ENCODE measurements at places on chromosomes 4 and X. TPM values are rescaled to one million over a fixed set of nuclear protein-coding genes. Genes with fewer than 3 reads are reported as not detected.

GRCh38 chrX:115581759-115582615 lies 21.0 kb downstream of the PLS3 start:
- no peak for DNase-seq

- DNase-seq = no peak
Observed at GRCh38 chr4:8599657-8600056, 7.1 kb downstream of the CPZ start.

GRCh38 chr4:112564706-112565270 lies 48.8 kb upstream of the NEUROG2 start:
- DNase-seq = no peak

GRCh38 chr4:78689700-78690323 lies 86.3 kb upstream of the BMP2K start:
- no peak for DNase-seq

- no peak for DNase-seq
Observed at GRCh38 chr4:128571747-128572146, 237.8 kb upstream of the JADE1 start.

GRCh38 chr4:40547789-40548132 lies 81.9 kb downstream of the RBM47 start:
- DNase-seq = no peak

DNA sequence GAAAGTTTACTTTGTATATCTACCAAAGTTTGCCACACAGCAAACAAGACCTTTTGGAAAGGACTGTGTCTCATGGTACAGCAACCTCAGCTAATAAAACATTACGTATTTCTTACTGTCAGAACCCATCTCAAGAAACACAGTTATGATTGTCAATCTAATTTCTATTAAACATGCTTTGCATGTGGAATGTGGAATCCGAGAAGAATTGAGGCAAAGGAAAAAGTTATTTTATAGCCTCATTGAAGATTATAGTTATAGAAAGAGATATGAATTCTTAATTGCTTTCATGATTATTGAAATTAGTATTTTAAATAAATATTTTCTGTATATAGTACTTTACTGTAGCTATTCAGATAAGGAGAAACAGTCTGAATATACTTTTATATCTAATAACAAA lies 5.4 kb downstream of the PCDH7 start:
- DNase-seq = no peak

DNA sequence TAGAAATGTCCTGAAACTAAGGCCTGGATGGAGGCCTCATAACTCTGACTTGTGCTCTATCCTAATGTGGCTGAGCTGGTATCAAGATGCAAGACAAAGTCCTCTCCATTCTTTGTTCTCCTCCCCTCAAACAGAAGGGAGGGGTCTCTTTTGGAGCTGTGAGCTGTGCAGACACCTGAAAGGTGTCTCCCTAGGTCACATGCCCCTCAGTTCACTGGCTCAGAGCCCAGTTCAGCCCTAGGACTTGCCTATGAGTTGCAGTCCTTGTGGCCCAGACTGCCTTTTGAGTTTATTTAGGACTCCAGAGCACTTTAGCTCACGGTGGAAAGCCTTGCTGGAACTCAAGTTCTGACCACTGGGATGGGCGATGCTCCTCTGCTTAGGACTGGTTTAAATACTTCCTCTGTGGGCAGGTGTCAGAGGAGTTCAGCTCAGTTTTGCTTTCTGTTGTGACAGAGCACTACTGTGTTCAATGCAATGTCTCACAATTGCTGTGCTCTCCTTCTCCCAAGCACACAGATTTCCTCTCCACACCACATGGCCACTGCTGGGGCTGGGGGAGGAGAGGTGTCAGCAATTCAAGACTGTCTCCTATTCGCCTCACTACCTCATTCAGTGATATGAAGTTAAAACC lies 84.8 kb upstream of the ZNF827 start:
- no peak for DNase-seq

DNA sequence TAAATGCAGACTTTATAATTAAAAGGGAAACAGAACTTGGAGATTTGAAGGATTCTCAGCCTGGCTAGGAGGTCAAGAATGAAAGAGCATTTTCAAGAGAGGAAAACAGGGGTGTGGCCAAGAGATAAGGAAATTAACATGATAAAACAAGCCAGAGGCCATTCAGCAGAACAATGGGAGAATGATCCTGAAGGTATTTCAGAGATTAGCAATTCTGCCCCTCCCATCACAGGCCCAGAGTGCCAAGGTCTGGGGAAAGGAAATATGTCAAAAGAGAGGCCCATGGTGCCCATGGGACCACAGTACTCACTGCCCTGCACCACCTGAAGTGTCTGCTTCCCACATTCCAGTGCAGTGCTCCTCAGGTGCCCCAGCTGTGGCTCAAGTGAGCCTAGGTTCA lies 188.5 kb upstream of the STS start:
- no peak for DNase-seq

DNA sequence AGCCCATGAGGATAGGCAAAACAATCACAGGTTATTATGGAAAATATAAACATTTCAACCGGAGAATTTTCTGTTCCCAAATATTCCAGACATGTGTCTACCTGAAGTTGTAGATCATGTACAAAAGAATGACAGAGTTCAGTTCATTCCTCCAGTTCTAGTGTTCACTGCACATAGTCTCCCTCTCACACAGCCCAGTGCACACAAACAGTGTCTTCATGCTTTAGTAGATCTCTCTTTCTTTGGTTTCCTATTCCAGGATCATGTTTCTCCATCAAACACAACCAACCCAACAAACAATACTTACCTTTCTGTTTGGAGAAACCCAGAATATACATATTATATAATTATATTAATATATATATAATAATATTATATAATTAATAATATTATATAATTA lies 671.9 kb downstream of the TRIML1 start:
- DNase-seq = no peak

DNA sequence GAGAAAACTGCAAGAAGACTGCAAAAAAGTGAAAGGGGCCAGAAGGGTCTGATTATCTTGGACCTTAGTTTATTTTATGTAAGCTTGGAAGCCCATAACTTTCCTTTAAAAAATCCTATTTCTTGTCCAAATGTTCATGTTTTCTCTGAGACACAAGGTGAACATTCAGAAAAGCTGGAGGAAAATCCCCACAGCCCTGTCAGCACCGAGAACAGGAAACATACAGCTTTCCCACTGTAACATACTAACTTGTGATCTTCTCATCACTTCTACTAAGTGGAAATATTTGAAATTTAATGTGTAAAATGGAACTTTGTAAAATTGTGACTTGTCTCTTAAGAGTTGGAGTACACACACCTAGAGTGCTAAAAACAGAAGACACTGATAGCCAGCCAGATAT lies 21.3 kb downstream of the GPR174 start:
- no peak for DNase-seq

- no peak for DNase-seq
Observed at GRCh38 chr4:9895333-9895705, 113.9 kb downstream of the DRD5 start.

DNA sequence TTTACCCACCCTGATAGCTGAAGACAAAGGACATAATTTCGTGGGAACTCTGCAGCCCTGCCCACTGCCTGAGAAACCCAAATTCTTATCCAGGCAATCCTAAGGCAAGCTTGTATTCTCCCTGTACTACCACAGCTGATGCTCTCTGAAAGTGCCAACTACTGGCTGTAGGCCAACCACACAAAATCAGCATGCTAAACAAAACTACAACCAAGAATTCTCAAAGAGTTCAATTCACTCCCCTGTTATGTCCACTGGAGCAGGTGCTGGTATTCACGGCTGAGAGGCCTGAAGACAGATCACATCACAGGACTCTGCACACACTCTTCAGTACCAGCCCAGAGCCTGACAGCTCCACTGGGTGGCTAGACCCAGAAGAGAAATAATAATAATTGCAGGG lies 375.9 kb upstream of the NDST4 start:
- no peak for DNase-seq

GRCh38 chr4:51943221-51943620 lies 76.9 kb downstream of the LRRC66 start:
- DNase-seq = no peak

DNA sequence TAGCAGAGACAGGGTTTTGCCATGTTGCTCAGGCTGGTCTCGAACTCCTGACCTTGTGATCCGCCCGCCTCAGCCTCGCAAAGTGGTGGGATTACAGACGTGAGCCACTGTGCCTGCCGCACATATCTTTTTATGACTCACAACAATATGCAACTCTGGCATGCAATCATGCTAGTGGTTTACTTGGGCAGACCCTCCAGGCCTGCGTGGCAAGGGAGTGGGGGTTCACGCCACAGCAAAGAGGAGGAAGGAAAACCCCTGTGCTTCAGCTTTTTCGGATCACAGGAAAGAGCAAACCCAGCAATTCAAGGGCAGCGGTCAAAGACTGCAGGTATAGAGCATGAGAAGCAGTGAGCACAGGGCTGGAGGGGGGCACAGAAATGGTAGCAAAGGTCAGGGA lies 48.3 kb upstream of the CD99 start:
- DNase-seq = no peak

- no peak for DNase-seq
Observed at GRCh38 chr4:23333946-23334878, 555.6 kb downstream of the PPARGC1A start.

DNA sequence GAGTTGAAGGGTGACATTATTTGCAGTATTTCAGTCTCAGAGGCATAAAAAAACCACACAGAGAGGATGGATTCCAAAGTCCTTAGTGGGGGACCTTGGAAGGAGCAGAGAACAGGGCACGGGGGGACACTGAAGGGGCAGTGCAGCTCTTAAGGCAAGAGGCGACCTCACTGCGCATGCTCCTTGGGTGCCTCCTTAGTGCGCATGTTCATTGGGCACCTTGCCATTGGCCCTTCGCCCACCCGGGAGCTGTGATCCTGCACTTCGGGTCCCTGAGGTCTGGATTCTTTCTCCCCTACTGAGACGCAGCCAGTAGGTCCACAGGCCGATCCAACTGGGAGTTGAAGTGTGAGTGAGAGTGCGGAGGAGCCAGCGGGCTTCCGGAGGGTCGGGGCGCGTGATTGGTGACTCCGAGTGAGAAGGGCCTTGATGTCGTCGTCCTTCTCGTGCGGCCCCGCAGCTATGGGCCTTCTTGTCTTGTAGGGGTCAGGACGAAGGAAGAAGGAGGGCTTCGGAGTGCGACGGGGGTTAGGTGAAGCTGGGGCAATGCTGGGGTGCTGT lies at the start of gene XAGE5:
Gene XAGE5, plus strand, starts transcription at position 223 of the 561 bp plus-strand sequence. CDS start 1,280 bp downstream, outside the sequence.
- DNase-seq = no peak

The ADH1A gene
- not detected for total RNA-seq

The CT45A5 gene
- 0.29 TPM for total RNA-seq

The GJB1 gene
- total RNA-seq = 0.16 TPM

All from activated naive CD4-positive, alpha-beta T cell treated with anti-CD3 and anti-CD28 coated beads, Interleukin-2, amount 50 U/mL, for 72 hours (primary cell).